COR-L47 (cell line): ENCODE measurements at places on chromosomes 5 and 9.

- DNase-seq: no peak
Observed at GRCh38 chr5:87746341-87746740, 333.6 kb upstream of the CCNH start.

DNA sequence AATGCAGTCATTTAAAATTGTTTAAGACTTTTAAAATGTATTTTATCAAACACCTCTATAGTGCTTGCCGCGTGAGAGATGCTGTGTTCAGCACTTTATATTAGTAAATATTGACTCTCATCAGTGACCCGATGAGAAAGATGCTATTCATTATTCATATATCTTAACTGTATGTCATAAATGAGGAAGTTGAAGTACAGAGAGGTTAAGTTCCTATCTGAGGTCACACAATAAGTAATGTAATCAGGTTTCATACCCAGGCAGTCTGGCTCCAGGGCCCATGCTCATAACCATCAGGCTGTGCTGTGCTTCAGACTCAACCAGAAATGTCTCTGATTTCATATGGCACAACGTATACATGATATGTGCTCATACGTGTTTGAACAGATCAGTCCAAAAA lies 119.0 kb downstream of the SV2C start:
- DNase-seq: no peak

DNA sequence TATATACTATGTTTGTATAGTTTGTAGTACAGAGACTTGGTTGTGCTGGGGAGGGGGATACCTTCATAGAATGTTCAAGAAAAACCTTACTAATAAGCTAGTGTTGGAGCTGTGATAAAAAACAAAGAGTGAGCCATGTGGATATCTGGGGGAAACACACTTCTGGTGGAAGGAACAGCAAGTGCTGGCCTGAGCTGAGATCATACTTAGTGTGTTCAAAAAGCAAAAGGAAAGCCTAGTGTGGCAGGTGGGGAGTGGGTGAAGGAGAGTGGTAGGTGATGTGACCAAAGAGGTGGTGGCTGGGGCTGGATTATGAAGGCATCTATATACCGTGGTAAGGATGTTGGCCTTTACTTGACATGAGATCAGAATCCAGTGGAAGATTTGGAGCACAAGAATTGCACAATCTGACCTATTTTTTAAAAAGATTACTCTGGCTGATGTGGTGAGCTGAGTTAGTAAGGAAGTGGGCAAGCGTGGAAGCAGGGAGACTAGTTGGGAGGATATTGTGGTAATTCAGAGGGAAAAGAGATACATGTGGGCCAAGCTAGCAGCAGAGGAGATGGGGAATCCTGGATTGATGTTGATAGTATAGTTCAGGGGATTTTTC lies 26.6 kb downstream of the PALM2AKAP2 start:
- no peak for DNase-seq

GRCh38 chr5:53386341-53386740 lies 94.1 kb upstream of the FST start:
- no peak for DNase-seq

- DNase-seq: no peak
Observed at GRCh38 chr5:15680455-15680854, 180.5 kb downstream of the FBXL7 start.

- DNase-seq: no peak
Observed at GRCh38 chr5:115543365-115544042, 1.1 kb downstream of the FEM1C start.

- no peak for DNase-seq
Observed at GRCh38 chr9:106393226-106393625, 469.7 kb upstream of the ZNF462 start.

DNA sequence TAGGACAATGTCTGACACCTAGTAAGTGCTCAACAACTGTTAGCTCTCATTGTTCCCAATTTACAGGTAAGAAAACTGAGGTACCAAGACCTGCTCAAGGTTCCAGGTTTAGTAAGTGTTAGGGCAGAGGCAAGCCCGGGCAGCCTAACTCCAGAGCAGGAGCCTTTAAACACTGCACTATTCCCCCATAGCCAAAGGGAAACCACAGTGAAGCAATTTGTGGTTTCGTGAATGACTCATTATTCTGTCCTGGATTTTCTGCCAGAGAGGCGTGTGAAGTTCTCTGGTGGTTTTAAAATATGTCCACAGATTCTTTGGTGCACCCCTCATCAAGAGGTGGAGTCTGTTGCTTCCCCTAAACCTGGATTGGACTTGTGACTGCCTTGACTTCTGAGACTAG lies 1.0 kb upstream of the MCC start:
- DNase-seq: no peak

GRCh38 chr9:35907711-35908503 lies 1.4 kb upstream of the SPAAR start:
- peak; percentile 43 for DNase-seq

- no peak for DNase-seq
Observed at GRCh38 chr5:142478113-142478512, 153.3 kb upstream of the SPRY4 start.

DNA sequence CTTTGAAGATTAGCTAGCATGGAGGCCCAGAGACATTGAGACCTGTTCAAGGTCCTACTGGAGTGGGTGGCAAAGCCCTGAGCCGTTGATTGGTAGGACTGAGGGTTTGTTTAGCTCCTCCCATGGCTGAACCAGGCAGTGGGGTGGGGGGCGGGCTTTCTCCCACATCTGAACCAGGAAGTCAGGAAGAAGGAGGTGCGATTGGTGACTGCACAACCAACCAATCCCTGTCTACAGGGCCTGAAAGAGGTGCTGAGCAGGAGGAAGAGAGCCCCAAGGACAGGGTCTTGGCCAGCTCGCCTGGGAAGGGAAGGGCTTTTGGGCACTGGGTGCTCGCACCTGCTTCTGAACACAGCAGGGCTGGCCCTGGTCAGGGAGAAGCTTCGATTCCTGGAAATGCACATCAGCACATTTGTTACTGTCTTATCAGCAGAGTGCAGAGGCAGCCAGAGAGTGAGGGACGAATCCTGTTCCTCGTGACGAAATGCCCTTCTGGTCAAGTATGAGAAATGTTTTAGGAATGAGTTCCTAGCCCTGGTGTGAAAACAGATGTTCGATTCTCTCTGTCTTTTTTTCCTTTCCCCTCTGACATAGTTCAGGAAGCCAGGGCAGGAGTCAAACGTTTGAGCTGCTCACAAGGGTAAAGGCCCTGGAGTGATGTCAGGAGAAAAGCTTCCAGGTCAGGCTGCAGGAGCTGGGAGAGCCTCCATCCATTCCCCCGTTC lies 294.8 kb upstream of the KLF4 start:
- DNase-seq: no peak

DNA sequence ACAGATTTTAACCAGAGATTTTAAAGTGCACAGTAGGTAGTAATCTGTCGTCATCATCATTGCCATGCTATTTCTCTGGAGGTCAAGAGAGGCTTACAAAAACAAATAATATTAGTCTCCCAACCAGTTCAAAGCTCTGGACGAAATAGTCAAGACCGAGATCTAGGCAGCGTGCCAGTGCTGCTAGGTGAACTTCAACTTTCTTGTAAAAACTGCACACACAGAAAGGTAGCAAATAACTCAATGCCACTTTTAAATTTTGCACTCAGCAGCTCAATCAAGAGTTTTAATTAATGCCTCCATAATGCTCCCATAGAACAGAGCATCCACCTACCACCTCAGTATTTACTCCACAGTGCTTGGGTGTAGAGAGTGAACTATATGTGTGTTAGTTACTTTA lies 656.8 kb downstream of the IRX1 start:
- no peak for DNase-seq

DNA sequence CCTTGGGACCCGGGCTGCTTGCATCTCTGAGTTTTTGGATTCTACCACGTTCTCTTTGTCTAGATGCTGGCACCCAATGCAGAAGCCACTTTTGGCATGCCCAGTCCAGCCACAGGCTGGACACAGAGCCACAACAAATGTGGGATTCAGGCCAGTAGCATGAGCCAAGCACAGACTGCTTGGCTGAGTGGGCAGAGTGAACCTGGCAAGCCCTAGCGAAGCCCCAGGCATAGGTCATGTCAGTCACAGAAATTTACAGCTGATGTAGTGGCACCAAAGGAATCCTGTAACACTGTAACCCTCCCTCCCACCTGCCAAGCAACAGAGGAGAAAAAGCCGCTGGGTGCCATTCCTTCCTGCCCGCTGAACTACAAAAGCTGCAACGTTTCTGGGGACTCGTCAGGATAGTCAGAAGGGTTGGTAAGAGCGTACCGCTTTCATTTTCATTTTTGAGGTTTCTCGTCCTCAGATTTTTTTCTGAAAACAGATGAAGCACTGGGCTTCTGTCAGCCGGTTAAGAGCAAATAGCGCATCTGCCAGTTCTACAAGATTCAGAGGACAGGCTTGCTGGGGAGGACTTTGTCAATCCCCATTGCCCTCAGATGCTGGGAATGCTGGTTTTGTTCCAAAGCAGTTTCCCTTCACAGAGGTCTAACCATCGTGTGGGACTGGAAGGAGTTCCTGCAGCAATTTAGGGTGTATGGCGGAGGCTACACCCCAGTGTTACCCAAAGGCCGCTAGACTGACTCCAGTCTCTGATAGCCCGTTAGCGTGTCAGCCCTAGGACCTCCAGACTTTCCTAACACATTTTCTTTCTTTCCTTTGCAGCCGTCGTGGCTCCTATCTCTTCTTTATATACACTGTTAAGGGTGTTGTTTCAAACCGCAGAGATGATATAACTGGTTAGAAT lies 399.0 kb downstream of the HTR1A start:
- no peak for DNase-seq

- DNase-seq: no peak
Observed at GRCh38 chr5:5941486-5941885, 436.9 kb downstream of the MED10 start.

DNA sequence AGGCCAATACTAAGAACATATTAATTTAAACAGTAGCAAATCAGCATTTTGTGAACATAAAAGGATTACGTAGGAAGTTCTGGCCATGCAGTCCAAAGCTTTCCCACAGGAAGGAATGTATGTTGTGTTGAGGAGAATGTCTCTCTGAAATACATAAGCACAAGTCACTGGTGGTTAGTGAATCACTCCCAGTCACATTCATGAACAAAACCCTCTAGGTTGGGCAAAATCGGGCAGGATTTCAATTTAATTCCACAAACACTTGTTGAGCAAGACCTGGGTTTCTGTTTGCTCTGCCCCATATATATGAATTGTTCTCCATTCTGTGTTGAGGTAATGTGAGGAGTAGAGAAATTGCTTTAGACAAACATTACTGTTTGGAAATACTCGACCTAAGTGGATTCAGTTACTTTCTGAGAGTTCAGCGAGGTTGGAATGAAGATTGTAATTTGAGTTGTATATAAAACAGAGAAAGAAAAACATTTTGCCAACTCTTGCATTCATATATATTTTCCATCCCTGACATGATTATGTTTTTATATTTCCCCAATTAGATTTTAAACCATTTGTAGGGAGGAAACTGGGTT lies 127.6 kb upstream of the RPS23 start:
- no peak for DNase-seq

- no peak for DNase-seq
Observed at GRCh38 chr5:128494516-128494915, 43.5 kb downstream of the FBN2 start.

DNA sequence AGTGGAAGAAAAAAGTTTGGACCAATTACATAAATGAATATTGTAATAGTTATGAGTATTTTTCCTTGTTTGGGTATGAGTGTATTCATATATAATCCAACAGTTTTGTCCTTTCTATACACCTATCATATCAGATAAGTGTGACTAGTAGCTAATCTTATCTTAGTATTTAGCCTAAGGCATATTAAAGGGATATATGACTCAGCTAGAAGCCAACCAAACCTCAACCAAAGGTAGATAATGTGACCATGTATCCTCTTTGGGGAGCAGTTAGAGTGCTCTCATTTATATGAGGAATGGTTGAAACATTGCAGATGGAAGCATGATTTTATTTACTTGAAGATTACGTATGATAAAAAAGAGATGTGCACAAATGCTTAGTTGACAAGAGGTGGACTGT lies 370.0 kb upstream of the CTNND2 start:
- no peak for DNase-seq

- DNase-seq: no peak
Observed at GRCh38 chr9:134216449-134216951, 52.1 kb upstream of the RNU6ATAC start.

- no peak for DNase-seq
Observed at GRCh38 chr5:151244206-151244605, 8.8 kb upstream of the GM2A start.

DNA sequence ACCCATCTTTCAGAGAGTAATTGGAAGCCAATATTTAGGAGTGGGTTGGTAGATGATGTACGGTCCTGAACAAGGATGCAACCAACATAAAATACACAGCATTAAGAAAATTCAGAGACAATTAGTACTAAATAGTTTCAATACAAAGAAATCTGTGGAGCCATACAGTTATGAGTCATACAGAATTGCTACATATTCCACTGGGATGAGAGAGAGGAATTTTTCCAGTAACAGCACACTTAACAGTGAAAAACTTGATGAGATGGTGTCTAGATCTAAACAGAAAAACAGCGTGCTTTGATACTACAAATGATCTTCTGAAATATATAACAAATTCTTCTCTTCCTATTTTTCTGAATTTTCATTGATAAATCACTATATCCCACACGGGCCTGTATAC lies 1999.3 kb upstream of the CDH9 start:
- no peak for DNase-seq

DNA sequence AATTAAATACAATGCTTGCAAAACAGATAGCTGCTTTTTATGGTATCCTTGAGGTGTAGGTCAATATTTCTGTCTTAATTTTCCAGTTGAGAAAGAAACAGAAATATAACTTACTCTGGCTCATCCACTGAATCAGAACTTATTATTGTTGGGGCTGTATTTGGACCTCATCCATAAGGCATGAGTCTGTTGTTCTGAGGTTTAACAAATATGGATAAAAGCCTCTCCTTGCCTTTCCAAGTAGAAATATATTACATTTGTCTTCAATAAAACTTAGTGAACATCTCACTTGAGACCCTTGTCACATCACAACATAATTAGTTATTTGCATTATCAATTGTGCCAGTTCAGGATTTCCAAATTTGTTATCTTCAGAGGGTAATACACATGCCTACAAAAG lies 525.8 kb downstream of the AGTPBP1 start:
- no peak for DNase-seq

DNA sequence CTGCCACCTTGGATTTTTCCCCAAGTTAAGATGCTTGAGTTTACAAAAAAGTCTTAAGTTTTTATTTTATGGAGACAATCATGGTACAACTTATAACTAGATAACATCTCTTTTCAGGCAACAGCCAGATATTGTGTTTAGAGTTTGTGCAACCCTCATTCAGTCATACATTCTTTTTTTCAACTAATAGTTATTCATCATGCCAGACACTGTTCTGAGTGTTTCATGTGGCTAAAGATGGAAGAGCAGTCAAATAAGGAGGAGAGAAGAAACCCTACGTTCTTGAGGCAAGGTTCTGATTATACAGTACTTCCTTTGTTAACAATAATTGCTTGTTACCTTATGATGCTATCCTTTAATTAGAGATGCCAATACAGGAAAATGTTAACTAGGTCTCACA lies 42.1 kb upstream of the ZNF462 start:
- no peak for DNase-seq
